ENCODE measurements at places on chromosomes 2 and 18. TPM values are rescaled to one million over a fixed set of nuclear protein-coding genes. Genes with fewer than 3 reads are reported as not detected.

Gene PLGLB1
- total RNA-seq: 0.96 TPM

Gene BOLL
- not detected for total RNA-seq

Gene DAW1
- total RNA-seq: 0.23 TPM

Gene PXDN
- 126 TPM for total RNA-seq

Gene DYNAP
- not detected for total RNA-seq

Gene SPC25
- total RNA-seq: 34.6 TPM

Gene FEZ2
- 104 TPM for total RNA-seq

Gene NOL4
- not detected for total RNA-seq

- DNase-seq: no peak
Measured at GRCh38 chr2:26970928-26971627, 641 bp downstream of the MAPRE3 start.

DNA sequence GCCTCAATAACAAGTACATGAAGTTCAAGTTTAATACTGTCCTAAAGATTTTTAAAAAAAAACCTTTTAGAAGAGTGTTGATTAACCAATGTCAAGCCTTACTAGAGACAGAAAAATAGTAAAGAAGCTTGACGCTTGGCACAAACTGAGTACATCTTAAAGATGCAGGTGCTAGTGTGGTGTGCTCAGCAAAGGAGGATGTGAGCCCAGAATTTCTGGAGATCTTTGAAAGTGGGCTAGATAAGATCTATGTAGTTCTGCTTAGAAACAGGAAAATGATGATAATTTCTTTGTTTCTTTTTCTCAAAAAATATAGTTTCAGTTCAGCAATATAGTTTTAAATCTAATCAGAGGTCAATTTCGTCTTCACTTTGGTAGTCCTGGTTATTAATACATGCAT, 118.3 kb upstream of the KLHL14 start:
- DNase-seq: no peak

GRCh38 chr2:70280242-70280798, 13.2 kb downstream of the SNRPG start:
- DNase-seq: no peak

DNA sequence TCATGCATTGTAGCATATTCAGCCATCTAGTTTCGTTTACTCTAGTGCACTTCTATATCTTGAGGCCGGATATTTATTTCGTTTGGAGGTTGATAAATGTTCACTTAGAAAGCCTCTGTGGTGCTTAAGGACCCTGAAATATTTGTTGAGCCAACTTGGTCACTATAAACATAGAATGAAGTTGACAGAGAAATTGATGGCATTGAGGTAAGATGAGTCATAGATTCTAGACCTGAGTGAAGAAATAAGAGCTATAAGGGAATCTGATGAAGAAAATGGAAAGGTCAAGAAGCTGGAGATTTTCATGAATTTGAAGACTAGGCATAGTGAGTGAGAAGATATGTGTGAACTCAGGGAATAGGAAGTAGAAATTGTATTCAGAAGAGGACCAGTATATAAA, 35.9 kb downstream of the EPC2 start:
- no peak for DNase-seq

DNA sequence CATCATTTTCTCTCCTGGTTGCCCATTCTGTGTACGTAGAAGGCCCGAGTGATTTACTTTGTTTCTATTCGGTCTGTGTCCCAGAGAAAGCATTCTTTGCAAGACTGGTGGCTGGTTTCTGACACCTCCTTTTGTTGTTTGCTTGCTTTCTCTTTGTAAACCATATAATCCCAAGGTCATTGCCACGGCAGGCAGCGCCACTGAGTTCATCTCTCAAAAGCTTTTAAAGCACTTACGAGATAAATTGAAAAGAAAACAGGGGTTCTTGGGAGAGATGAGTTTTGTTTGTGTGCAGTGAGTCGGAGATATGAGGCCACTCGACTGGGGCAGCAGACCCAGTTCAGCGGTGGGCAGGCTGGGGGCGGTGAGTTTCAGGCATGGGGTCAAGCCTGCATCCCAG, 137.6 kb downstream of the NCK2 start:
- DNase-seq: no peak

GRCh38 chr2:134703426-134703825, 15.4 kb downstream of the TMEM163 start:
- DNase-seq: no peak

DNA sequence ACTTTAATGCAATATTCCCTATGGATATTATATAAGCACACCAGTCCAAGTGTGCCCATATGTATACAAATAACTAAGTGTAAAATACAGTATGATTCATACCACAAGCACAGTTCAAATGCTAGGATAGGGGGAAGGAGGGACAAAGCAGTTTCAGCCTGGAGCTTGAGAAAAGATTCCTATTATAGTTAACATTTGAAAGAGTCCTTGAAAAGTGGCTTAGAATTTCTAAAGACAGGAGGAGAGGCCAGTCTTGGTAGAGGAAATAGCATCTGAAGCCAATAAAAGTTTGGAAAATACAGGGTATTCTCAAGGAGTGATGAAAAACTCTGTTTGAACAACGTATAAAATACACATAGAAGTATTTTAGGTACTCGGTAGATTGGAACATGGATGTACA, 173.4 kb upstream of the CWC22 start:
- no peak for DNase-seq

DNA sequence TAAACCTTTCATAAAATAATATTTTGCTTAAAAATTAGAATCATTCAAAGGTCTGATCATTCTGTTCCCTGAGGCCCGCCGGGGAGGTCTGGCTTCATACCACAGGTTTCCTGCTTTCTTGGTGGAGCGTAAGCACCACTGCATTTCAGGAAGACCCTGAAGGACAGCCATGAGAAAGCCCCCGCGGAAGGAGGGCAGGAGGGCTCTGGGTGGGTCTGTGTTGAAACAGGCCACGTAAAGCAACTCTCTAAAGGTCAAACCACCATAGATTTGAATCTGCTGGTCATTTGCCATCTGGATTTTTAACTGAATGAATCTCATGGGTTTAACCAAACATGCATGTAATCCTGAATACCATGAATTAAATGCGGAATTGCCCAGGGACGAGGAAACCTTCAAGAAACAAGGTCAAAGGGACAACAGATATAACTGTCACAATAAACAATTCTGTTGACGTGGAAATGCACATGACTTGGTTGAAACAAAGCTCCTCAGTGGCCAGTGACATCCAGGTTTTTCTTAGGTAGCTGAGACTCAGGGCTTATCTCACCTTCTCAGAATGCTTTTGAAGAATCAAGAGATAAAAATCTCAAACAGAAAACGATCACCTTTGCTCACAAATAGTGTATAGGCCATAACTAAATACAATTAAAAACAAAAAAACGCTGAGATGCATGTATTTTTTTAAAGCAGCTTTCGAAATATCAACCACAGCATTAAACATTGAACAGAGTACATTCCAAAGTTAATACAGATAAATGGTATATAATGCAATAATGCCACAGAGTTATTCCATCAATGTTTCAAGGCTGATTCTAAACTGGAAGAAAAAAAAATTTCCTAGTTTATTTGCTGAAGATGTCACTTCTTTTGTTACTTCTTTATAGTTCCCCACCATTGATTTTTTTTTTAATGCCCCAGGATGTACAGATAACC, 193.2 kb downstream of the BCL2 start:
- no peak for DNase-seq

DNA sequence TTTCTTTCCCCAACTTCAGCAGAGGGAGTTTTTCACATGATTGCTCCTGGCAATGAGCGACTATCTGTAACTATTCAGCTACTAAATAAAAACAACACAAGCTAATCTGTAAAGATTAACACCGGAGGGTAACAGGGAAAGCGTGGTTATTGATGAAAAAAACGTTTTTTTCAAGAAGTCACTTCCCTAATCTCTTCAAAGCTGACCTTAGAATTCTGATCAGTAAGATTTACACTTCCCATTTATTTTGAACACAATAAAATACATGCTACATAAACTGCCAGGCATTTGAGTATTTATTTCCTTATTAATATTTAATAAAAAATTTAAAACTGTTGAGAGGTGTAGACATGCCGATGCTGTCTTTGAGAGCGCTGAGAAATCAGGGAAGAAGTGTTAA, 207.4 kb upstream of the HDAC4 start:
- no peak for DNase-seq

DNA sequence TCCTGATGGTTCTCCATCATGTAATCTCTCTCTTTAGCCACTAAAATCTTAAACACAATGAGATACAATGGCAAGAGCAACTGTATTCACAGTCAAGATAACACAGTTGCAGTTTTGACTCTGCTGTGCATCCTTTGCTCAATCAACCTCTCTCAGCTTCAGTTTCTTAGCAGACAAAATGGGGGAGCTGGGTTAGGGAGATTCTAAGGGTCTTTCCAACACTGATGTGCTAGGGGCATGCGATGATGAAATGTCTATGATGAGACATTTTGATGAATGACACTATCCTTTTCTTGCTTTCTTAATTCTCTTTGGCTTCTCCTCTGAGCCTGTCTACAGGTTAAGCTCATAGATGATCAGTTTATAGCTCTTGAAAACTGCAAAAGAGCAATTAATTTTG, 1.1 kb downstream of the SERPINB10 start:
- DNase-seq: no peak

DNA sequence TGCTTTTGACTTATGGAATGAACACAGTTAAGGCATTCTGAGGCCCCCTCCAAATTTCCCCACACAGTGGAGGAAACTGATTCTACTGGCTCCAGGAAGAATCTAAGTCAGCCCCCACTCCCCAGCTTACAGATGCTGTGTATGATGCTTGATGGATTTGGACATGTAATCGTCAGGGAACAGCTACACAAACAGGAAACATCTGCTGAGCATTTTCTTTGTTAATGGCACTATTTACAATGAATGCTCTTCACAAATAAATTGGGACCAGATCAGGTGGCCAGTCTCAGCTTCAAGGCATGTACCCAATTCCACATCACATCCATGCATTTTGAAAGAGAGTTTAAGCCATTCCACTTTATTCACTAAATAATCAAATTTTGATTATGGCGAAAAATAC, 562.3 kb downstream of the SOX11 start:
- DNase-seq: no peak

DNA sequence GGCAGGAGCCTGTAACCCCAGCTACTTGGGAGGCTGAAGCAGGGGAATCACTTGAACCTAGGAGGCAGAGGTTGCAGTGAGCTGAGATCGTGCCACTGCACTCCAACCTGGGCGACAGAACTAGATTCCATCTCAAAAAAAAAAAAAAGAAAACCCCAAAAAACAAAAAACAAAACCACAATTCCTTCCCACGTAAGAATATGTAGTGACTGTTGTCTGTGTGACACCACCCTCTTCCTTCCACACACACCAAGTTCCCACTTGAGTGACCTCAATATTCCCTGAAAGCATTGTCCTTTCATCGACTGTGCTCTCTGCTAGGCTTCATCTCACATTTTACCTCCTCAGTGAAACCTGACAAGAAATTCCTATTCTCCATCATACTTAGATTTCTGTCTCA, 8.8 kb upstream of the THADA start:
- no peak for DNase-seq

- DNase-seq: no peak
Measured at GRCh38 chr2:74345272-74345943, 2.2 kb upstream of the SLC4A5 start.

GRCh38 chr2:12169721-12170120, 423.3 kb downstream of the LPIN1 start:
- peak; percentile 87 for DNase-seq

- DNase-seq: peak; percentile 82
Measured at GRCh38 chr18:45166836-45167551, 448.3 kb upstream of the SLC14A2 start.

DNA sequence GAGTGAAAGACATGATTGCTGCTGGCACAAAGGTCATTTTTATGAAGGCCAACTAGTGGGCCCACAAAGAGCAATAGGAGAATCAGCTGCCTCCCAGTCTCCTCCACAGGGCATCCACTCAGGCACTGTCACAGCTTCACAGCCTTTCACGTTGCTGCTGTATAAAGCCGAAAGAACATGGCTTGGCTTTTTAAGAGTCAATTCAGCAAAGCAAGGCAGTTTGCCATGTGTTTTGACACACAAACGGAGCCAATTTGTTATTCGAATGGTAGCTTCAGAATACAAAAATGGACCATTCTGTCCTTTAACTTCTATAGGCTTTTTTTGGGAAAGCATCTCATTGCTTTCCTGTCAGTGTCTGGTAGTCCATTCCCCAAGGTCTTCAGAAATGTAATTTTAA, 283.4 kb upstream of the PARD3B start:
- DNase-seq: no peak

DNA sequence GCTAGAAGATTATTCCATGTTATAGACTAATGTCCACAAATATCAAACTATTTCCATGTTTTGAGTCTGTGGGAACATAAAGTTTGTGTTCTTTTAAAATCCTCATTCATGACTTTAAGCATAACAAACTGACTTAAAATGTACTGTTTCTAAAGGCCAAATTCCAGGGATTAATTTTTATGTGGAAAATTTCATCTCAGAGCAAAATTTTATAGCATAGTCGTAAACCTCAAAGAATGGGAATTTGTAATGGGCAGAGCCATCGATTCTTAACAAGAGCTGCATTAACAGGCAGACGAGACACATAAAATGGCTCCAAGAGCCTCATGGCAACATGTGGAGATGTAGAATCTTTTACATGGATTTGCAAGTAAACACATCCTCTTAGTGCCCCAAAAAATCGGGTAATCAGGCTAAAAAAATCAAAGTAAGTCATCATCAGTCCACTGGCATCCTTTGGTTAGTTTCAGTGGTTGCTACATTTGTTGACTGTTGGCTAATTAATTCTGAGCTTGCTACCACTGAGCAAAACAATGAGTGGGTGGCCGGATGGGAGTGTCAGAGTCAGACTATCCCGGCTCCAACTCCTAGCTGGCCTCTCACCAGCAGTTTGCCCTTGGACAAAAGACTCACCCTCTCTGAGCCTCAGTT, 119.6 kb downstream of the FAM210A start:
- DNase-seq: no peak

DNA sequence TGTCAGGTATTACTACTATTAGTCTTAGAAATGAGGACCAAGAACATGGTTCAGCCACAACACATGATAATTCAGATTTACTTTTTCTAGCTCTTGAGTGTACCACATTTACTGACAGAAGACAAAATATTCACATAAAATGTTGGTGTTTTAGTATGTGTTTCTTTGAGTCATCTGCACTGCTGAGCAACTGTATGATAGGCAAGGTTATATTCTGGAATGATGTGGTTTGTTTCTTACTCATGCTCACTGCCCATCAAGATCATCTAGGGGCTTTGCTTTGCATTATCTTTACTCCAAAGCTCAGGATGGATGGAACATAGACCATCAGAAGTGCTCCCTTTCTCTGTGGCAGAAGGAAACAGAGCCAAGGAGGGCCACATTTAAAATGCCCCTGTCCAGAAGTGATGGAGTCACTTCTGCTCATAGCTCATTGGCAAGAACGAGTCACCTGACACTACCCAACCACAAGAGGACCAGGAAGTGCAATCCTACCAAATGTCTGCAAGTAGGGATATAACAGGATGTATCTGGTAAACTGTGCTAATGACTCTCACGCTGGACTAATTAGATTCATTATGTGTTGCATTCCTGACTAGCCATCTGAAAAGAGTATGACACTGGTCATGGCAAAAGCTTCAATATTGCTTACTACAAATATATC, 81.5 kb downstream of the DIS3L2 start:
- peak; percentile 34 for DNase-seq

- DNase-seq: no peak
Measured at GRCh38 chr2:27221166-27221565, 4.0 kb downstream of the CAD start.

GRCh38 chr2:128801576-128801975, 482.9 kb upstream of the HS6ST1 start:
- no peak for DNase-seq

- peak; percentile 21 for DNase-seq
Measured at GRCh38 chr2:3420769-3421397, 41.4 kb downstream of the TRAPPC12 start.

- DNase-seq: no peak
Measured at GRCh38 chr2:202844656-202845055, 26.9 kb downstream of the ICA1L start.

All from LHCN-M2 (cell line).